ENCODE measurements at places on chromosomes 7 and 10.
A peak's percentile ranks its signal among the peaks of the same experiment; 100 is the strongest.

- no peak for DNase-seq
These were observed 53.4 kb upstream of the SLC35B4 start for GRCh38 chr7:134370135-134370534.

DNA sequence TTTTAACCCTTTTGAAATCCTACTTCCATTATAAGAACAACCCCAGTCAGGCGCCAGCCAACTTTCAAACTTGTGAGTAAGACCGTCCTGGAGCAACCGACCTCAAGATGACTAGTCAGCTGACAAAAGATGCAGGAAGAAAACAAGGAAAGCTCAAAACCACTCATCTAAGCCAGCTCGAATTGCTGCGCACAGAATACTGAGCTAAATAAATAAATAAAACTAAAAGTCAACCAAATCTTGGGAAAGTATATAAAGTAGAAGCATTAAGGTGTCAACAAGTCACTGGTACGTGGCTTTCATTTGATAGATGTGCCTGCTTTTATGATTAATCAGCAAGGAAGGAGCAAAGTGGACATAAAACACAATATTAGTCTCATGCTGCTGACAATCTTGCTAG lies 1269.8 kb downstream of the XPNPEP1 start:
- no peak for DNase-seq

- DNase-seq = no peak
These were observed 137.7 kb downstream of the DKK1 start for GRCh38 chr10:52451817-52452216.

GRCh38 chr10:70596860-70597809 lies 5.4 kb downstream of the PRF1 start:
- DNase-seq = no peak

GRCh38 chr7:148265896-148266295 lies 324.7 kb upstream of the C7orf33 start:
- no peak for DNase-seq

- no peak for DNase-seq
These were observed 45.8 kb downstream of the NRF1 start for GRCh38 chr7:129657363-129657762.

DNA sequence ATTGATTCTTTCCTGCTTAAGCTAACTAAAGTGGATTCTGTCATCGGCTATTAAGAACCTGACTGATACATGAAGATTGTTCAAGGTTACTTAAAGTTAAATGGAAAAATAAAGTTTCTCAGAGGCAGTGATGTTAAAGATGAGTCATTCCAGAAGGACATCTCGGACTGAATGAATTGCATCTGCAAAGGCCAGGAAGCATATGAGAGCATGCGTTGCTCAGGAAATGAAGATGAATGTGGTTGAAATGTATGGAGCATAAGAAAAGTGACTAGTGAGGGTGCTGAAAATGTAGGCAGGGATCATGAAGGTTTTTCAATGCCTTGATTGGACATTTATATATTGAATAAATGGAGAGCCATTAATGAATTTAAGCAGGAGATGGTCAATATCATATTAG lies 133.9 kb upstream of the GHITM start:
- no peak for DNase-seq

GRCh38 chr10:65291286-65291685 lies 1634.5 kb upstream of the LRRTM3 start:
- DNase-seq = no peak

DNA sequence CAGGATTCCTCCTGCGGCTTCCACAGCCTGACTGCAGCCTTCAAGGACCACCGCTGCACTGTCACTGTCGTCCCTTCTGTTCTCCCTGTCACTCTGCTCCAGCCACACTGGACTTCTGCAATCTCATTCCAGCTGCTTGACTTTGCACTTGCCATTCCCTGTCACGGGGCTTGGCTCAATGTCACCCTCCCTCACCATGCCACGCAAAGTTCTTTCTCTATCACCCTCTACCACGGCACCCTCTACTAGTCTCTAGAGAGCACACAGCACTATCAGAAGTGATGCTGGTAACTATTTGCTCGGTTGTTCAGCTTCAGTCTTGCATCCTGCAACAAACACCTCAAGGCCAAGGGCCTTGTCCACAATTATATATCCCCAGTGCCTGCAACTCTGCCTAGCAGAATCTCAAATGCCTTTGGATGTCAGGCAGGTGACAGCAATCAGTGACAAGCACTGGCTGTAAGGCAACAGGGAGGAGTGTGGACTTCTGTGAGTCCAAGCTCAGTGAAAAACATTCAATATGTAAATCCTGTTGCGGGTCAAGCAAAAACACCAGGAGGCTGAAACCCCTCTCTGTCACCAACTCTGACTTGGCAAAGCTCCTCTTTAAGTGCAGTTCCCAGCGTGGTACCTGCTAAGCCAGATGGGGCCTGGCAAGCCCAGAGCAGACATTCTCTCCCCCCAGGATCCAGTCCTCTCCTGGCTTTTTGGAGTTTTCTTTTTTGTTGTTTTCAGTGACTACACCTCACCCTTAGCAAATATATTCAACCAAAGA lies 259.9 kb downstream of the FGFR2 start:
- DNase-seq = no peak

- no peak for DNase-seq
These were observed 1197.3 kb downstream of the SORCS3 start for GRCh38 chr10:105838392-105838791.

GRCh38 chr10:14611968-14612693 lies 162.6 kb downstream of the FAM107B start:
- DNase-seq = peak; percentile 39

GRCh38 chr7:34762764-34763163 lies 104.7 kb downstream of the NPSR1 start:
- DNase-seq = no peak
